ENCODE measurements at places on chromosomes 6 and 20.

DNA sequence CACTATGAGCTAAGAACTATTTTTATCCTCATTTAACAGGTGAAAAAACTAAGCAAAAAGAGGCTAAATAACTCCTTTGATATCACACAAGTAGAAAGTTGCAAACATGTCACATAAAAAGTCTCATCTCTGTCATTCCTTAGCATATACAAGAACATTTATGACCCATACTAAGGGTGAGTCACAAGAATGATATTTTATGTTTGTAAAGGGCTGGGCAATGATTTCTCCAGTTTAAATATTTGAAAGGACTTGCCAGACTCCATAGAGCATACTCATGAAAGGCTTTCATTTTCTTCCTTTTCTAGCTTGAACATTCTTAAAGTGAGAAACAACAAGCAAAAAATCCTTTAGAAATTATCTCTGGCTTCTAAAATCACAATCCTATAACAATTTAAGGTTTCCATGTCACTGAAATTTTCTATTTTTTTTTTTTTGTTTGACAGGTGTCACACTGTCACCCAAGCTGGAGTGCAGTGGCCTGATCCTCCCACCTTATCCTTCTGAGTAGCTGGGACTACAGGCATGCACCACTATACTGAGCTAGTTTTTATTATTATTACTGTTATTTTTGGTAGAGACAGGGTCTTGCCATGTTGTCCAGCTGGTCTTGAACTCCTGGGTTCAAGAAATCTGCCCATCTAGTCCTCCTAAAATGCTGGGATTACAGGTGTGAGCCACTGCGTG, 338.0 kb upstream of the KHDRBS2 start:
- no peak for DNase-seq

GRCh38 chr6:9192405-9192909, 757.1 kb upstream of the SLC35B3 start:
- DNase-seq = no peak

GRCh38 chr6:144049386-144049785, 41.3 kb upstream of the PLAGL1 start:
- no peak for DNase-seq

GRCh38 chr6:53544217-53544469, 758 bp downstream of the GCLC start:
- DNase-seq = no peak

GRCh38 chr20:13251106-13251903, 30.2 kb downstream of the ISM1 start:
- no peak for DNase-seq

DNA sequence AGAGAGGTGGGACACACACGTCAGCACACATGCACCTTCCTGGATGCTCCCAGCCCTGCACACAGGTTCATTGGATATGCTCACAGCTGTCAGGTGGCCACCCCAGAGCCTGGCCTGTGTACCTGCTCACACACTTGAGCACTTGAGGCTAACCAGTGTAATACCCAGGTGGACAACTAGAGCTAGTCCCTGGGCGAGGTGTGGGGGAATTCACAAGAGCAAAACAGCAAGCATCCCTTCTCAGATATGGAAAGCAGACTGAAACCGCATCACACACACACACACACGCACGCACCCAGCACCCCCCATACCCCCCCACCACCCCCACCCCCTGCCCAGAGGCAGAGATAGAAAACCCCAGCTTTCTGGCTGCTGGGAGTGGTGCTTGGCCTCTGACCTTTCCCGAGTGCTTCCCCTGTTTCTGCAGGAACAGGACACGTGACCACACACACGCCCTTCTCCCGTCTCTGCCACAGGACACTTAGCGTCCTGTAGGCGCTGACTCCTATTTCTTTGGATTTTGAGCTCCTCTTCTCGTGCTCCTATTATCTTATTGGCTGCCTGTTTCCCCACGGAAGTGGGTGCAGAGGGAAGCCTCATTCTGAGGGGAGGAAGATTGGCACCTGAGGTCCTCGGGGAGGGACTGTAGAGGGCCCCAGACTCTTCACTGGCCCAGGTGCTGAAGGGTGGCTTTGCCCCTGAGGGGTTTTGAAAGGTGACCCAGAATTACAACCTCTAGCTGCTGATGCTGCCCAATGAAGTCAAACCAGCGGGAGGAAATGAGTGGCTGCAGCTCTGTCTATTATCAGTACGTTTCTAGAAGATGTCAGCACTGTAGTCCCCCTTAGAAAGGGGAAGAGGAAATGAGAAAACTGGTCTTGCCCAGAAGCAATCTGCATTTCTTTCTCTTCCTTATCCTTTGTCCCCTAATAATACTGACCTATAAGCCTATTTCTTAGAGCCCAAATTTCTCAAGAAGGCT, 65.8 kb downstream of the SYTL3 start:
- no peak for DNase-seq

- DNase-seq = no peak
Observed at GRCh38 chr6:5590187-5590586, 328.9 kb downstream of the FARS2 start.

DNA sequence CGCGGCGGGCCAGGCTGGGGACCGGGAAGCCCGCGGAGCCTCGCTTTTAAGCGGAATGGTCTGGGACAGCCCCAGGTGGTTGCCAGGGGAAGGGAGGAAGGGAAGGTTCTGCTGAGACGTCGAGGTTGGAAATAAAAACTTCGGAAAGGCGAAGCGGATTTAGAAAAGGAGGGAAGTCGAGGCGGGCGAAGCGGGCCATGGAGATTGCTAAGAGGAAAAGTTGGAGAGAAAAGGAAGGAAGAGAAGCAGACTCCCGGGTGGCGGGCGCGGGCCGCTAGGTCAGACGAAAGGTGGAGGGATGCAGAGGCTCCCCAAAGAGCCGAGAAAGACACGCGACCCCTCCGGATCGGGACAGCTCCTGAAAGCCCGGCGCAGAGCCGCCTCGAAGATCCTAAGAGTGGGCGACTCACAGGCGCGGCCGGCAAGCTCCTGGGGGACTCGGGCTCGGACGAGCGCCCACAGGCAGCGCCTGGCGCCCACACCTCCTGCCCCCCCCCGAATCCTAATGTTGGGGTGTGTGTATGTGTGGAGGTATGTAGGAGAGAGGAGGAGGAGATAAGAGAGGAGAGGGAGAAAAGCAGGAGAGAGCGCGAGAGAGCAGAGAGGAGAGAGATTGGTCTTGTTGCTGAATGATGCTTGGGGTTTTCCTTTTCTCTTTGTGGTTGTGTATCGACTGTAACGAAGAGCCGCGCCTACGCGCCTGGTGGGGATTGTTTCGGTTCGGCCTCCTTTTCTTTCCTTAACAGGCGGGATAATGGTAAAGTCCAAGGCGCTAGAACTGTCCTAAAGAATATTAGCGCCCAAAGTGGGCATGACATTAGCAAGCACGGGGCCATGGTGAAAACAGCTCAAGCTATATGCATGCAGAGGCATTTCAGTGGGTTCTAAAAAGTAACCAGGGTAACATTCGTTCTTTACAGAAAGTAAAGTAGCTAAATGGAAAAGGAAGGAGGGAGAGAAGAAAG, 1.5 kb downstream of the TFAP2B start:
- no peak for DNase-seq
